ENCODE measurements at places on chromosomes 7 and 10.

DNA sequence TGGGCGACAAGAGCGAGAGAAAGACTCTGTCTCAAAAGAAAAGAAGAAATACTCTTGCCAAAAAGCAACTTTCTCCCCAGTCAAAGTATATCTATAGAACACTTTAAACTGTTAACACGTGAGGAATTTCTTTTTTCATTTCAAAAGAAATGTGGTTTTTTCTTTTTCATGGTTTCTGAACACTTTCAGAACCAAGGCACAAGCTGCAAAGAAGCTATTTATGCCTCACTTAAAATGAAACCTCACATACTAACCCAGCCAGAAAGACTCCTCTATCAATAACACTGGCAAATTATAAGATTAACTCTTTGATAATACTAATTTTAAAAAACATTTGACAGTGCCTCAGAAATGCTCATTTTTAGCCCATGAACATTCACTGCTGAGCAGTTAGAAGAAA is 20.9 kb downstream of the TBX20 start:
- H3K27me3 ChIP-seq: no peaks in the 10 kb centered on the region
- H3K4me1 ChIP-seq: no peaks in the 10 kb centered on the region
- H3K27ac ChIP-seq: no peak overlapping the region
- no peak overlapping the region for H3K4me3 ChIP-seq
- DNase-seq: no peak

DNA sequence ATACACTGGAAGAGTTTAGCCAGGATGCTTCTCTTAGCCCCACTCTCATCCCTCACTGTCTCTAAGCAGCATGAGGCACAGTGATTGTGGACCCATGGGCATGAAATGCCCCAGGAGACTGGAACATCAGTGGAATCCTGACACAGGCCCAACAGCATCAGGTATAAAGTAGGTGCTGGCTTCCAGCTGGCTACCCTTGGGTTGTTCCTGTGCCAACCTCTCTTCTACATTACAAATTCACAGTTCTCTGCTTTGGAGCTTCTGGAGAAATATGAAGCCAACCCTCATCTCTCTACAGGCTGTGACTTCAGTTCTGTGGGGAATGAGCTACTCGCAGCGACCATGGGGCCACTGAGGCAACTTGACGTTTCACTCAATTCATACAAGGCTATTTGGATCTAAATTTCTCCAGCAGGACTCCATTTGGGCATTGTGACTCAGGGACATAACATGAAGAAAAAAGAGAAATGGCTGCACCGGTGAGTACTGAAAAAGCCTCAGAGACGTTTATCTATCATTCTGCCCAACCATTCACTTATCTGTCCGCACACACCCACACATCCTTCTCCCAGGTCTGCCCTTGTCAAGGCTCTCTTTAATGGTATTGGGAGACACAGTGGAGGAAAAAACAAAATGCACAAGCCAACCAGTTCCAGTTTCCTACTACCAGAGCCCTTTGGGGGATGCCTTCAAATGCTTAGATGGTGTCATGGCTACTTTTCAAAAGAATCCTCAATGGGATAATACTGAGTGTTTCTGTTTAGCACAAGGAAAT is 35.4 kb upstream of the TM9SF3 start:
- H3K4me1 ChIP-seq: no peaks in the 10 kb centered on the region
- DNase-seq: no peak
- no peak overlapping the region for H3K4me3 ChIP-seq
- no peaks in the 10 kb centered on the region for H3K27me3 ChIP-seq

DNA sequence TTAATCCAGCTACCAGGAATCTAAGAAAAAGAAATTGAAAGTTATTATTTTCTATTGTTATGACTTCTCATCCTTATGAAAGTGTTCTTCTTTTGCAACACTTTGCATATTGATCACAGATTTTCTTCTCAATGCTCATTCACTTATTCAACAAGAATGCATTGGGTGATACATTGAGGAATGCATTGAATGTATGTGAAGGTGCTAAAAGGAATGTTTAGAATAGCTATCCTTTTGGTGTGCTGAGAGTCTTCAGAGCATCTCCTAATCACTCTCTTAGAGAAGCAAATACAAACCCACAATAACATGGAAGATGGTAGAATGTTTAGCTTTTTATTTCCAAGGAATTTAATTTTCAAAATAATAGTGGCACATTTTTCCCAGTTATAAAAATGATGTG is 122.1 kb upstream of the KMT2E start:
- DNase-seq: no peak
- H3K27ac ChIP-seq: no peak overlapping the region
- H3K4me1 ChIP-seq: no peaks in the 10 kb centered on the region

GRCh38 chr7:77407906-77408305 is 8.2 kb downstream of the GSAP start:
- H3K4me1 ChIP-seq: no peaks in the 10 kb centered on the region
- DNase-seq: no peak
- H3K36me3 ChIP-seq: no peaks in the 10 kb centered on the region
- H3K4me3 ChIP-seq: no peak overlapping the region
- no peaks in the 10 kb centered on the region for H3K27me3 ChIP-seq

GRCh38 chr10:5018134-5018533 is 14.5 kb upstream of the AKR1C2 start:
- H3K4me3 ChIP-seq: no peak overlapping the region
- no peaks in the 10 kb centered on the region for H3K27me3 ChIP-seq
- no peak overlapping the region for H3K27ac ChIP-seq
- no peaks in the 10 kb centered on the region for H3K4me1 ChIP-seq

DNA sequence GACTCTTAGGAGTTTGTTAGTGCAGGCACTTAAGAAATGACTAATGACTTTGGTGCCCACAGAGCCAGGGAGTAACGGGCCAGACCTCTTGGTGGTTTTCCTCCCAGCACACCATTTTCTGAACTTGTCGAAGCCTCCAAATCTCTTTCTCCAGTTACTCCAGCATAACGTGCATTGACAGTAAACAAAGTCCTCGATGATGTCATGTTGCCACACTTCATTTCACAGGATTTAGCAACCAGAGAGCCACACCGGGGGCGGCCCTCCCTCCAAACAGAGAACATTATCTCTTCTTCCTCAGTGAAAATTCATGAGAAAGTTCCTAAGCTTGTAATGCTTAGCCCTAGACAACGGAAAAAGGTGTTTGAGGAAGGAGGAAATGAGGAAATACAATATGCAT is 4.0 kb upstream of the SVOPL start:
- H3K4me3 ChIP-seq: no peak overlapping the region
- no peaks in the 10 kb centered on the region for H3K36me3 ChIP-seq
- H3K27me3 ChIP-seq: no peaks in the 10 kb centered on the region
- no peaks in the 10 kb centered on the region for H3K4me1 ChIP-seq
- DNase-seq: no peak

DNA sequence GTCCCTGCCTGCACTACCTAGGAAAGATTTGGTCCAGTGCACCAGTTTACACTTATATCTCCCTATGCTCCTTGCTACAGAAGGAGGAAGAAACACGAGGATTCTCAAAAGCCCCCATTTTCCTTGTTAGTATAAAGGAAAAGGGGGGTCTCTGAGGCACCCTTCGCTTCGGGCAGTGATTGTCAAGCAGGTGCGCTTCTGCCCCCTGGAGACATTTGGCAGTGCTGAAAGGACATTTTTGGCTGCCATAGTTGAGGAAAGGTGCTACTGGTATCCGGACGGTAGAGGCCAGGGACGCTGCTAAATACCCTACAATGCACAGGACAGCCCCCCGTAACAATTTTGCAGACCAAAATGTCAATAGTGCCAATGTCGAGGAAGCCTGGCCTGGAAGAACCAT is 193.7 kb downstream of the GFRA1 start:
- no peak overlapping the region for H3K4me3 ChIP-seq
- no peak overlapping the region for H3K27ac ChIP-seq
- H3K27me3 ChIP-seq: no peaks in the 10 kb centered on the region
- no peaks in the 10 kb centered on the region for H3K36me3 ChIP-seq
- DNase-seq: no peak

DNA sequence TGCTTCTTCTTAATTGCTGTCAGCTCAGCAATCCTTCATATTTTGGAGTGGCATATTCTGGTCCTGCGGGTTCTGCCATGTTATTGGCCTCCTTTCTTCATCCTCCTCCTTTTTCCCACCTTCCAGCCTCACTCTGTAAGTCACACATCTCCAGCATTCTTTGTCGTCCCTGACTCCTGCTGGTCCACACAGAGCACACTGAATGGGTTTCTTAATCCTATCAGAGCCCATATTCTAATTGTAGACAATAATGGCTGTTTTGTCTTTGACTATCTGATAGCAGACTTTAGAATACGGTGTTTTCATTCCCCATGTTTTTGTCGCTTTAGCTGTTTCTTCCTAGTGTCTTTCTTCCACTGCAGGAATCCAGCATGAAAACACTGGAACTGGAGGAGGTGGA is 389.6 kb downstream of the REEP3 start:
- H3K4me1 ChIP-seq: no peaks in the 10 kb centered on the region
- DNase-seq: no peak
- peaks cover 18% of the 10 kb centered on the region for H3K27me3 ChIP-seq
- no peaks in the 10 kb centered on the region for H3K36me3 ChIP-seq
- no peak overlapping the region for H3K27ac ChIP-seq

DNA sequence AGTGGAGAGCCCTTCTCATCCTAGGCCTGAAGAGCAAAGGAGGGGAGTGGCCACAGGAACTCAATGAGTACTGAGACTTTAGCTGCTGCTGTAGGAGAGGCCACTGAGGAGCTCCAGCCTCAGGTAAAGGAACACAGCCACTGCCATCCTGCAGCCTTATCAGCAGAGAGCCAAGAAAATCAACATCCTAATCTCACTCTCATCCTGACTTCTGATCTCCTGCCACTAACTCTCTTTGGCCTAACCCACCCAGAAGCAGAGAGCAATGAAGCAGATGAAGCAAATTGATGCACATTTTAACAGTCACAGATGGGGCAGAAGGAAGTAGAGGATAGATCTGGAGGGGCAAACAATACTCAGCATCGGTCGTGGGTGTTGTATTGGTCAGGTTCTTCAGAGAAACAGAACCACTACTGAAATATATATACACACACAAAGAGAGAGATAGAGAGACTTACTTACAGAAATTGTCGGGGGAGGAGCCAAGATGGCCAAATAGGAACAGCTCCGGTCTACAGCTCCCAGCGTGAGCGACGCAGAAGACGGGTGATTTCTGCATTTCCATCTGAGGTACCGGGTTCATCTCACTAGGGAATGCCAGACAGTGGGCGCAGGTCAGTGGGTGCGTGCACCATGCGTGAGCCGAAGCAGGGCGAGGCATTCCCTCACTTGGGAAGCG is 297.6 kb downstream of the MTERF1 start:
- H3K4me1 ChIP-seq: no peaks in the 10 kb centered on the region
- H3K4me3 ChIP-seq: no peak overlapping the region
- H3K27ac ChIP-seq: no peak overlapping the region
- H3K36me3 ChIP-seq: no peaks in the 10 kb centered on the region
- no peaks in the 10 kb centered on the region for H3K27me3 ChIP-seq

- no peak overlapping the region for H3K4me3 ChIP-seq
- DNase-seq: no peak
- no peaks in the 10 kb centered on the region for H3K27me3 ChIP-seq
Observed at GRCh38 chr7:141960687-141961422, 12.7 kb downstream of the TAS2R38 start.

DNA sequence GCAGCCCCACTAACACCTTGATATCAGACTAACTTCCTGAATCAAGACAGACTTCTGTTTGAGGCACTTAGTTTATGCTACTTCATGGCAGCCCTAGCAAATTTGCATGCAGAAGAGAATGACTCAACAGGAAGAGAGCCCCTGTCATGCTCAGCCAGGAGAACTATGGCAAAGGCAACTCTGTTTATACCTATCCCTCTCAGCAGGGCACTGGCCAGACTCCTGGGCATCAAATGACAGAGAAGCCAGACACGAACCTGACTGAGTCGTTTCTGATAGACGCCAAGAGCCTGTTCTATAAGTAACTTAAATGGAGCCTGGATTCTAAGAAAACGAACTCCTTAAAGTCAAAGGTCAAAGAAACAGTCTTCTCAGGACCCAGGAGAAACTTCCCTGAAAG is 50.9 kb upstream of the UNC5B start:
- H3K4me3 ChIP-seq: no peak overlapping the region
- H3K27me3 ChIP-seq: no peaks in the 10 kb centered on the region
- H3K27ac ChIP-seq: no peak overlapping the region

GRCh38 chr10:96370584-96371157 is 11.9 kb upstream of the OPALIN start:
- peak; percentile 25 for DNase-seq
- no peaks in the 10 kb centered on the region for H3K4me1 ChIP-seq
- no peak overlapping the region for H3K4me3 ChIP-seq
- no peak overlapping the region for H3K27ac ChIP-seq
- no peaks in the 10 kb centered on the region for H3K36me3 ChIP-seq

GRCh38 chr10:344582-345200 is 209.4 kb downstream of the ZMYND11 start:
- no peaks in the 10 kb centered on the region for H3K4me1 ChIP-seq
- no peak for DNase-seq
- no peak overlapping the region for H3K4me3 ChIP-seq
- no peak overlapping the region for H3K27ac ChIP-seq
- peaks cover 4% of the 10 kb centered on the region for H3K36me3 ChIP-seq
- H3K27me3 ChIP-seq: no peaks in the 10 kb centered on the region

GRCh38 chr7:94003446-94004023 is 620 bp downstream of the BET1 start:
- peak overlapping the region; percentile 86 for H3K4me3 ChIP-seq
- no peak for DNase-seq
- H3K4me1 ChIP-seq: peaks cover 7% of the 10 kb centered on the region
- H3K36me3 ChIP-seq: no peaks in the 10 kb centered on the region

All from breast epithelium (tissue), 4 donors.